Activated CD4-positive, CD25-positive, alpha-beta regulatory T cell (primary cell): ENCODE measurements at places on chromosomes 6 and 20.

DNA sequence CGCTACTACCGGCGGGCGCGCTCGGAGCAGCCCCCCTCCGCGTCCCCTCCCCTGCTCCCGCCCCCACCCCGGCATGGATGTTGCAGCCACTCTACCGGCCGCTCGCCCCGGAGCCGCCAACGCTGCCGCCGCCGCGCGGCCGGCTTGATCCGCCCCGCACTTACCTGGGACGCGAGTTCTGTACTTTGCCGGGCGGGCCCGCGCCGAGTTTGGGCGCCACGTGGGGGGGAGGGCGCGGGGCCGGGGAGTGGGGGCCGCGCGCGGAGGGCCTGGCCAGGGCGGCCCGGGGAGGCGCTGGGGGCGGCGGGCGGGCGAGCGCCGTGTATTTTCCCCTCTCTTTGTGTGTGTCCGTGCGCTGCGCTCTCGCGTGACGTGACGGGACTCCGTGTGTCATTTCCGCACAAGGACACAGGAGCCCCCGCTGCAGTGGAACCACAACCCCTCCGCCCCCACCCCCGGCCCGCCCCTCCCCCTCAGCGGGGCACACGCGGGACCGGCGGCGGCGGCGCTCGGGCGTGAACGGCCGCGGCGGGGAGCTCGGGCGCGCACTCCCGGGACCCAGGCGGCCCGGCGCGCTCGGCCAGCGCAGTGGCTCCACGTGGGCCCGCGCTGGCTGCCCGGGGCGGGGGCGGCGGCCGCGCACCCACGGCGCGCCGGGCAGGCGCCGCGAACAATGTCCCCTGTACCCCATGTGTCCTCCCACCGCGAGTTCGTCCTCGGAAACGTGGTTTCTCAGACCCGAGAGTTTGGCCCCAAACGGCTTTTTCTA is at the start of gene BEND3:
TSS of gene BEND3 (minus strand) at position 590 of the 769 bp plus-strand sequence. CDS start 16,230 bp downstream, outside the sequence.
- DNase-seq = peak; percentile 7

- no peak for DNase-seq
Measured at GRCh38 chr6:36318690-36319435, 17.8 kb downstream of the BNIP5 start.

GRCh38 chr6:52227495-52227894 is 16.8 kb downstream of the IL17F start:
- peak; percentile 12 for DNase-seq

DNA sequence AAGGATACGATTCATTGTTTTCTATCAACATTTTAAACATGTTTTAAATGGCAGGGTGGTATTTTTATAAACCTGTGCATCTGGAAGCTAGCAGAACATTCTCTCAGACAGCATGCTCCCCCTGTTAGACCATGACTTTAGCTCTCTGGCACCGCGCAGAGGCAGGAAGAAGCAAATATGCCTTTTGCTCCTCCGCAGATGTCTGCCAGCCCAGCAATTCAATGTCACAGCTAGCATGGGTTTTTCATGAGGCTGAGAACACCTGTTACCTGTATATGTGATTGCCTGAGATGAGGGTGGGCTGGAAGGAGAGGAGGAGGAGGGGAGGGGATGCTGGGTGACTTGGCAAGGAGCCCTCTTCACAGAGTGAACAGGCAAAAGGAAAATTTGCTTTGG is 6.7 kb downstream of the MTCH1 start:
- no peak for DNase-seq

GRCh38 chr6:115545672-115545986 is 515.1 kb downstream of the FRK start:
- no peak for DNase-seq

GRCh38 chr6:83601119-83601518 is 88.8 kb downstream of the PRSS35 start:
- no peak for DNase-seq

DNA sequence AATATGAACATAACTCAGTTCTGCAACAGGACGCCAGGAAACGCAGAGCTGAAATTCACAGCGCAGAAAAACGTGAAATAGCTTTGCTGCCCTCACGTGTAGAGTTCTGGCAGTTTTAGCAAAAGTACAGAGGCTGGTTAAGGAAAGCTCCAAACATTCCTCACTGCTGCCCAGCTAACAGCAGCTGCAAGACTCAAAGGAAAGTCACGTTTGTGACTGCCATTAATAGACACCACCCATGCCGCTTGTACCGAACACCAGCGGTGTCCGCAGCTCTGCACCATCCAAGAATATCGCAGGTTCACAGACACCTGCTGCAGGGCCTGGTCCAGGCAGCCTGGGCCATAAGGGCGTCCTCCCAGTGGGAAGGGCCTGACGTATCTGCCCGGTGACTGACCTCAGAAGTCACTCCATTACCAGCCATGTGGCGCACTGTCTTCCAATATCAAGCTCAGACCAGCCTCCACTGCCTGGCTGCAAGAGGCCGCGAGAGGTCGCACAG is 61.4 kb downstream of the WDR27 start:
- DNase-seq = no peak

GRCh38 chr6:150269857-150270223 is 99.0 kb upstream of the IYD start:
- DNase-seq = no peak

DNA sequence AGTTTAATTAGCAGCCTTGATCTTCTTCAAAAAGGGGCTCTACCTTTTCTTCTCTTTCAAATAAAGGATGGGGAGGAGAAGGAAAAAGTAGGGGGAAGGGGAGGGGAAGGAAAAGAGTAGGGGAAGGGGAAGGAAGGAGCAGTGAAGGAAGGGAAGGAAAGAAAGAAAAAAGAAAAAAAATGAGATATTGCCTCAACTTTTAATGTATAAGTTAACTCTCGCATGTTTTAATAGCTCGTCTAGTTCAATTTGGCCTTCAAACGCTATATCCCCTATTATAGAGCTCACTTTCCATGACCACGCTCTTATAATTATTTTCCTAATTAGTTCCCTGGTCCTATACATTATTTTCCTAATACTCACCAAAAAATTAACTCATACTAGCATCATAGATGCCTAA is 11.9 kb upstream of the RIPOR2 start:
- DNase-seq = no peak

- no peak for DNase-seq
Measured at GRCh38 chr6:70180901-70181599, 121.8 kb downstream of the COL9A1 start.

DNA sequence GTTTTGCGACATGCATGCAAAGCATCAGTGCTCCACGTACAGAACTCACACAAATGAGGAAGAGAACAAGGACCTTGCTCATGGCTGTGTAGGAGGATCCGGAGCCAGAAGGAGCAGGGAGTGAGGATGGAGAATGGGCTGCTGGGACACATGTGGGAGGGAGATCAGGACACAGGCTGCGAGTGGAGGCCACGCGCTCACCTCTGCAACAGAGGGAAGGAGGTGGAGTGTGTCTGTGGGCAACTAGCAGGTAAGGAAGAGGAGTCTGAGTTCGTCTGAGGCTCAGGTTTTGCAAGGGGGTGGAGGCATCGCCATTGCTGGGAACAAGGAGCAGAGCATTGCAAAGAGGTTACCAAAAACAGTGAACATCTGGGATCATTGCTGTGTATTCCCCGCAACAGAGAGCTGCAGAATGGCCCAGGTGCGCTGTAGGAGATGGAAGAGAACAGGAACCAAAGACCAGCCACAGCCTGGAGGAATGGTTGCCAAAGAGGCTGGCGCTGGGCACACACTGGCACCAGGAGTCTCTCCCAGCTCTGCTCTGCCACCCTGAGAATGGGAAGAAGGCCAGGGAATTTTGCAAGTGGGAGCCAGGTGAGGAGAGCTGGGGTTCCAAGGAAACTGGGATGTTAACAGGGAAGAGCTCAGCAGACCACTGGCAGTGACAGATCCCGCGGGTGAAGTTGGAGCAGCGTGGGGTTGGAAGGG is 90.0 kb upstream of the RPS6KA2 start:
- DNase-seq = no peak

- DNase-seq = no peak
Measured at GRCh38 chr6:170019818-170020583, 268.6 kb downstream of the ERMARD start.

DNA sequence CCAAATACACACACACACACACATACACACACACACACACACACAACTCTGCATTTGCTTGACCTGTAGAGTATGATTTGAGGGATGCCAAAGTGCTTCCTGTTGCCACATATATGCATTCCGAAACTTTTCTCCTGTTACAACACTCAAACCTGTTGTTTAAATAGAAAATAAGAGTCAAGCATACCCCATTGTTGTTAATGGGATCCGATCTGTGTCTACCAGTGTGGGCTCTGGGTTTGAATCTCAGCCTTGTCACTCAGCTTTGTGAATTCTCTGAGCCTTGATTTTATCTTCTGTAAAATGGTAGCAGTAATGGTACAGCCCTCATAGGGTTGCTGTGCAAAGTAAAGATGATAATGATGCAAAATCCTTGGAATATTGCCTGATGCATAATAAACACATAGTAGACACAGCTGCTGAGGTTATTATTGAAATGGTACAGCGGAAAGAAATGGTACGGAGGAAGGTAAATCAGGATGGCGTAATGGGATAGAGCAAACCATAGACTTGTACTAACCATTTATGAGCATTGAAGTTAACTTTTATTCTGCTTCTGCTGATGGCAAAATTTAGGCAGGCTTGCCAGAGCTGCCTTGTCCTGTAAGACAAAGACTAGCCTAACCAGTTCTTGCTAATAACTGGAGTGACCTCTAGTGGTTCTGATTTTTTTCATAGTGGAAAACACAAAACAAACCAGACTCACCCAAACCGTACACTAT is 113.5 kb upstream of the PHACTR1 start:
- DNase-seq = no peak
